ENCODE measurements at places on chromosomes 2 and 18. TPM values are rescaled to one million over a fixed set of nuclear protein-coding genes. Genes with fewer than 3 reads are reported as not detected.

The METTL21A gene
- total RNA-seq: 11.1 TPM

The GALM gene
- 2.7 TPM for total RNA-seq

The RSAD2 gene
- 2.0 TPM for total RNA-seq

The C1D gene
- total RNA-seq: 14.0 TPM

The ACADL gene
- 4.7 TPM for total RNA-seq

The HOXD9 gene
- not detected for total RNA-seq

The SPP2 gene
- total RNA-seq: not detected

The ACKR3 gene
- 7.1 TPM for total RNA-seq

The LINC00305 gene
- total RNA-seq: not detected

The ATP8B1 gene
- total RNA-seq: 4.2 TPM

The MEP1B gene
- total RNA-seq: under 0.01 TPM
